ENCODE measurements at places on chromosomes 5 and 9.

DNA sequence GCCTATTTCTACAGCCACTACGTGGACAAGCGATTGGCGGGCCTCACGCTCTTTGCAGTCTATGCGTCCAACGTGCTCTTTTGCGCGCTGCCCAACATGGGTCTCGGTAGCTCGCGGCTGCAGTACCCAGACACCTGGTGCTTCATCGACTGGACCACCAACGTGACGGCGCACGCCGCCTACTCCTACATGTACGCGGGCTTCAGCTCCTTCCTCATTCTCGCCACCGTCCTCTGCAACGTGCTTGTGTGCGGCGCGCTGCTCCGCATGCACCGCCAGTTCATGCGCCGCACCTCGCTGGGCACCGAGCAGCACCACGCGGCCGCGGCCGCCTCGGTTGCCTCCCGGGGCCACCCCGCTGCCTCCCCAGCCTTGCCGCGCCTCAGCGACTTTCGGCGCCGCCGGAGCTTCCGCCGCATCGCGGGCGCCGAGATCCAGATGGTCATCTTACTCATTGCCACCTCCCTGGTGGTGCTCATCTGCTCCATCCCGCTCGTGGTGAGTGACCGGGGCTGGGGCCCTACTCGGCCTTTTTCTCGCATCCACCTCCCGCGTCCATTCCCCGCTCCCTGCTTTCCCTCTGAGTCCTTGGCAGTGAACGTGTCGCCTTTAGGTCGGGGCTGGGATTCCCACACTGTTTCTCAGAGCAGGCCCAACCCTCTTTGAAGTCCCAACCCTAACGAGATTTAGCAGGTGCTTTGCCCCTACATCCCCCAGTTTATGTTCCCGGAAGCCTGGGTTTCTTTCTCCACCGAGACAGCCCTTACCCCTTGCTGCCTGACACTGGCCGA, 1.8 kb downstream of the PTGER4 start:
- peak; percentile 63 for DNase-seq

GRCh38 chr5:34455098-34455497, 201.0 kb upstream of the RAI14 start:
- DNase-seq, result no peak

- no peak for DNase-seq
Observed at GRCh38 chr5:6803981-6804550, 90.8 kb downstream of the TENT4A start.

GRCh38 chr5:91424638-91425436, 41.7 kb upstream of the ARRDC3 start:
- DNase-seq, result peak; percentile 37

DNA sequence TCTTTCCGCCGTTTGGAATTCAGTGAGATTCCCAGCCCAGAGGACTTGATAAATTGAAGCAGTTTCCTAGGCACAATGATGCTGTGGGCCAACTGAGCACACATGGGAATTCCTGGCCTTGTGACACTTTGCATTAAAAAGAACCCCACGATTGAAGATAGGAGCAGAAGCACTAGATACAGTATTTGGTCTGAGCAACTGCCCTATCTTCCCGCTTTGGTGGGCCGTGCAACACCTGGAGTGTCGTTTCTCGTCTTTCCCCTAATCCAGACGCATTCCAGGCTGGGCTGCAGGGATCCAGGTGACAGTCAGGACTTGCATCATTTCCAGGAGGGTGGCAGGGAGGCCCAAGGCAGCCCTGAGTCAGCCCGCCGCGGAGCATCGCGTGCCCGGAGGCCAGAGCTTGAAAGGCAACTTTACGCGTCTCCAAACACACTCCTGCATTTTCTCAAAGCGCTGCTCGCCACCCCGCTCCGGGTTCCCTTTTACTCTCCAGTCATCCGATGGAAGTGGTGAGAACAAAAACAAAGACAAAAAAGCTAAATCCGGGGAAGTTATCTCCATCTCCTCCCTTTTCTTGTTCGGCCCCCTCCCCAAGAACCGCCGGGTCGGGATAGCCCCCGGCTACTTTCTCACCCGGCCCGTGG, 753 bp upstream of the STC2 start:
- peak; percentile 79 for DNase-seq

GRCh38 chr5:96562614-96563013, 99.6 kb upstream of the CAST start:
- DNase-seq, result no peak

DNA sequence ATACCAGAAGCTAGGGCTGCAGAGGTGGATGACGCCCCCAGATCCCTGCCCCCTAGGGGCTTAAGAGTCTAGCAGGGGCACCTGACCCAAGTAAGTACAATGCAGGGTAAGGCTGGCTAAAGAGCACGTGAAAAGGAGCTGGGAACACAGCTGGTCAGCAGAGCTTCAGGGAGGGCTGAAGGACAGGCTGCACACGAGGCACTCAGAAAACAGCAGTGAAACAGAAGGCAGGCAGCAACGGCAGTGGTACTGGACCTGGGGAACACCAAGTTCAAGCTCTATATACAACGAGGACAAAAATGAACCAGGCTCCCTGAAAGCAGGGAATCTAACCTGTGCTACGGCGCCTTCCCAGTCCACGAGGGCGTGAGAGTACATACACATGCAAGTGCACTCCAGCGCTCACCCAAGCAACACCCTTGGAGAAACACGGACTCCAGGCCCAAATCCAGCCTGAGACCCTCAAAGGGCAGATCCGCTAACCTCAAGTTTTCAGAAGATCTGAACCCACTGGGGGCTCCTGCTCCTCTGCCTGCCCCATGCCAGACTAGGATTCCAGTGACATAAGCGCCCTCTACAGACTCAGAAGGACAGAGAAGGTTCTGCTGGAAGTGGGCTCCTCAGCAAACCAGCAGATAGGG, 57.4 kb downstream of the PSMB7 start:
- DNase-seq, result no peak

DNA sequence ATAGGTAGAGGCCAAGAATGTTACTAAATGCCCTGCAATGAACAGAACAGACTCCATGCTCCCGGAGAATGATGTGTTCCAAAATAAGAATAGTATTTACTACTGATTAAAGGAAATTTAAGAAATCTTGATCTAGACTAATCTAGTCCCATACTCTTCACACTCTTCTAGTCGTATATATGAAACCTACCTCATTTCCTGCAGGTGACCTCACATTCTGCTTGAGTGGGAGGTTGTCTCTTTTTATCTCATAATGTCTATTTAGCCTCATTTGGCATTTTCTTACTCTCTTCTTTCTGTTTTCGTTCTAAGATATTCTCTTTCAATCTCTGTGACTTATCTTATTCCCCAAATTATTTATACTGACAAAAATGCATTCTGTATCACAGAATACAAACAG, 9.2 kb upstream of the SHOC1 start:
- no peak for DNase-seq

DNA sequence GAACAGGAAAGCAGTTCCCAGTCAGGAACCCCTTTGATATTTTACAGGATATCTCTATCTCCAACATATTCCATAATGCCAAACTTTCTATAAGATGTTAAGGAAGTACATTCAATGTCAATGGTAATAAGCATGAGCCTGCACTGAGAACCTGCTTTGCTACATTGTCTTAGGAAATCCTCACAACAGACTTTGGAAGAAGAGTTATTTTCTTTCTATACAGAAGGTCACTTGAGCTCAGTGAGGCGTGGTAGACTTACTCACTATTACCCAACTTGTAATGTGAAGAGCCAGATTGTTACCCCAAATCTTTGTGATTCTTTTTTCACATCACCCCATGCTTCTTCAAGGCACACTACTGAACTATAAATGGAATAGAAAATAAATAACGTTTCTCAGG, 435.9 kb downstream of the DNAH5 start:
- no peak for DNase-seq

GRCh38 chr5:32612134-32612888, 27.0 kb downstream of the SUB1 start:
- no peak for DNase-seq

GRCh38 chr9:128192601-128193371, 1.4 kb upstream of the CIZ1 start:
- DNase-seq, result no peak

DNA sequence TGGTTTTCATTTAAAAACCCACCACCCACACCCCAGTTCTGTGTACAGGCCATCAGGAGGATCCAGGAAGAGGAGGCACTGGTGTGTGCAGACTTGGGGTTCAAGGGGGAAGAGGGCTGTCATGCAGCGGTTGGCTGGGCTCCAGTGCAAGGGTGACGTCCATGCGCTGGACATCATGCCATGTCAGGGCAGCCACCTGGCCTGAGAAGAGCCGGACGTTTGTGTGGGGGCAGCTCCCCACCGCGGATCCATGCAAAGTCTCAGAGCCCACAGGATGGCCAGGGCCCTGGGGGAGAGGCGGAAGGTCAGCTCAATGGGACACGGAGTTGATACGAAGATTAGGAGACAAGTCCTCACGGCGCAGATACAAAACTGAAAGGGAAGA, 11.1 kb downstream of the BRD9 start:
- DNase-seq, result no peak

DNA sequence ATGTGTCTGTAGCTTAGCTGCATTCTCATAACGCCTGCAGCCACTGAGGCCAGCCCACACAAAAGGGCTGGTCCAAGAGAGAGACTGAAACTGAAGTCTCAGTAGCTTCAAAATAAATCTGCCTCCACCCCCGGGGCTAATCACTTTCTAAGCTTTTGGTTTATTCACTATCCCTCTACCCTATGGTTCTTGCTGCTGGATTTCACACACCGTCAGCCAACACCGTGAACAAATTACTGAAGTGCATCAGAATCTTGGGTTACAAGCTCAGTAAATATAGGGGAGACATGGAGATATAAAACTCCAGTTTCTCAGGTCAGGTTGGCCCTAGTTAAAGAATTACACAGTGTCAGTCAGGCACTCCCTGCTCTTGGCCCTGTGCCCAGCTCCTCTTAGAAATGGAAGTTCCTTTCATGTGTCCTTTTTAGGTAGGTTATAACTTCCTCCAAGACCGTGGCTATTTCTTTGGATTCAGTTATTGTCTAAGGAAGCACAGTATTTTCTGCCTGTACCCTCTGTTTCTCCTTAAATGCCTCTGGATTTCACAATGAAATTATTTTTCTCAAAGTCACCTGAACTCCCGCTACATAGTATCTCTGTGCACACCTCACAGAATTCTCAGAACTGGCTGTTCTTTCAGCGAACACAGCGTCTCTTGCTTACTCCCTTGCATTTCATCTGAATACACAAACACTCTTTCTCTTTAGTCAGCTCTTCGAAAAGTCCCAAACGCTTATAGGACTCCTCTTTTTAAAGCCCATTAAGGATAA, 112.5 kb downstream of the FAM174A start:
- DNase-seq, result no peak

DNA sequence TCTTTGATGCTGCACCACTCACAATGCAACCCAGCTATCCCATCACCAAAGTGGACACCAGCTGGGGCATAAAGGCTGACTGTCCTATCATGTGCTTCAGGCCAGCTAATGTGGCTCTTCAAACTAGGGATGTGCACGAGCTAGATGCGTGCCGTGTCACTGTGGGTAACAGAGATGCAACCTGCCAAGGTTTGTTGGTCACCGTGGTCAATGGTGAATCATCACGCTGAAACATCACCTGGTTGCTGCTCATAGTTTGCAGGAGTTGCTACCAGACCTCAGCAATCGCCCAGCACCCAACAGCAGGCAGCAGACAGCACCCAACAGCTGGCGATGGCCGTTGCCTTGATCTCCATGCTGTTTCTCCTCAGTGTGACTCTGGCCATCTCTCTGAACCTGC, 2.1 kb upstream of the PCDHGA1 start:
- no peak for DNase-seq

DNA sequence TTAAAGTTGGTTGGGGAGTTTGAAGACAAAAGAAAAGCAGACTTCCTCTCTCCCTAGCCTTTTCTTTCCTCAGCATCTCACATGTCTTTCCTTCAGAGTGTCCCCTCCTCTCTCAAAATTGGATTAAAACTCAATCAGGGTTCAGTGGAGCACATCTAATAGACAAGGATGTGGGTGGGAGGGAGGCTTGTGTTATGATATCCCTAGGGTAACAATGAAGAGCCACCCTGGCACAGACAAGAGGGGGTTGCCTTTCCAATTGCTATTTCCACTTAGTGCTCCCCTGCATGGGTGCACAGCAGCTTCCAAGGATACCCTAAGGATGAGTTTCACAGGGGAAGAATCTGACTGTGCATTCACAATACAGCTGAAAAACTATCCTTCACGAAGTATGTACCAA, 585.2 kb upstream of the C9orf72 start:
- DNase-seq, result no peak

DNA sequence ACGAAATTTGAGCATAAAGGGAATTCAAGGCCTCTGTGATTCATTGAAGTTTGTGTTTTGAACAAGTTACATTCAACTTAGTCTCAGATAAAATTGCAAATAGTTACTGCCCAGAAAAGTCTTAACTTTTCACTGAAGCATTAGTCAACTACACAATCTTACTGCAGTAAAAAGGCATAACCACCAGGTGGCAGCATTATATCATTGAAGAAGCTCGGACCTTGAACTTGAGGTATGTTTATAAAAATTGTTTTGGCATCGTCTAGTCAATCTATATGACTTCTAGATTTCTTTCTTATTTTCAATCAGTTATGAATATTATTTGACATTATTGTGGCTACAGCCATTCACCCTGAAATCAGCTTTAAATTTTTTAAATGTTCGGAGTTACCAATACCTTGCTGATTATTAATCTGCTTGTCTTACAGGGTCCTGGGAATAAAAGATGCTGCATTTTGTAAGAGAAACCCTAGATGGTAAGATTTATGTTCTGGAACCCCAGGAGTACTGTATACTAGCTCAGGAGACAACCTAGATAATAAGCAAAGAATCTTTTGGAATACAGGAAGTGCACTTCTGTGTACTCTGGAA, 83.9 kb upstream of the GRAMD2B start:
- no peak for DNase-seq

DNA sequence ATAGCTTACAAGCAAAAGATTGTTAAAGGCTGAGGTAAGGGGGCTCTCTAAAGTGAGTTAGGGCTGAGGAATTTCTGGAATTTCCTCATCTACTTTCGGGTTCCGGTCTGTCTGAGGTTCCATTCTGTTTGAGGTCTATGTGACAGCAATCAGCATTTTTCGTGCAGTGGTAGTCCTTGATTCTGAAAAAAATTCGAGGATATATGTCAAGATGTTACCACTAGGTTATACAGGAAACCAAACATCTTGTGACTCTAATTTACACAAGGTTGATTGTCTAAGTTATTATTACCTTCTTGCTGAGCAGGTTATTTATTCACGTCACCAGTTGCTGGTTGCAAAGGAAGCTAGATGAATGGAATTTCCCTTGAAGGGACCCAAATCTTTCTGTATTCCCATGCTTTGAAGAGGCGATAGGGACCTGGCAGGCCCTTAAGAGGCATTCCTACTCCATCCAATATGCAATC, 35.2 kb downstream of the RLN2 start:
- no peak for DNase-seq

DNA sequence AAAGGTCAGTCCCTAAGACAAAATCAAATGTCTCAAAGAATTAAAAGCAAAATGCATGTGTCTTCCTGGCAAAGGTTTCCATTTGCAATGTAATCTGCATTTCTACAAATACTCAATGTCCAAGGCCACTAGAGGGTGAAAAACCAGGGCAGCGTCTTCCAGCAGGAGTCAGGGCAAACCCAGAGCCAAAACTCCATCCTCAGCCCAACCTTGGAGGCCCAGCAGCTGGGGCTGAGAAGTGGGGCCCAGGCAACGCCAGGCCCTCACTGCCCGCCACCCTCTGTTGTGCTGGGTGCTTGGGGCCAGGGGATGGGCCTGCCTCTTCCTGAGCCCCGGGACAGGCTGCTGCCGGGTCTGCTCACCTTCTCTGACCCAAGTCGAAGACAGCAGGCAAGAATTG, 200.1 kb downstream of the PAX5 start:
- peak; percentile 69 for DNase-seq

Measured in H9 (cell line).